CD4-positive, alpha-beta T cell (primary cell): ENCODE measurements at places on chromosomes 1 and 21.

- H3K36me3 ChIP-seq = no peaks in the 10 kb centered on the region
- H3K27ac ChIP-seq = no peak overlapping the region
- peaks cover 10% of the 10 kb centered on the region for H3K4me1 ChIP-seq
- H3K4me3 ChIP-seq = no peak overlapping the region
- no peak for DNase-seq
Observed at GRCh38 chr1:31396633-31397351, 16.2 kb upstream of the SERINC2 start.

- no peaks in the 10 kb centered on the region for H3K4me1 ChIP-seq
- H3K27ac ChIP-seq = no peak overlapping the region
- H3K4me3 ChIP-seq = no peak overlapping the region
- H3K36me3 ChIP-seq = no peaks in the 10 kb centered on the region
- H3K27me3 ChIP-seq = no peaks in the 10 kb centered on the region
- no peak for DNase-seq
Observed at GRCh38 chr1:94864821-94865220, 44.7 kb downstream of the SLC44A3 start.

GRCh38 chr1:102733491-102734236 lies 374.7 kb downstream of the COL11A1 start:
- no peak for DNase-seq
- no peaks in the 10 kb centered on the region for H3K27me3 ChIP-seq
- no peak overlapping the region for H3K4me3 ChIP-seq
- no peaks in the 10 kb centered on the region for H3K4me1 ChIP-seq
- no peak overlapping the region for H3K27ac ChIP-seq
- H3K36me3 ChIP-seq = no peaks in the 10 kb centered on the region

DNA sequence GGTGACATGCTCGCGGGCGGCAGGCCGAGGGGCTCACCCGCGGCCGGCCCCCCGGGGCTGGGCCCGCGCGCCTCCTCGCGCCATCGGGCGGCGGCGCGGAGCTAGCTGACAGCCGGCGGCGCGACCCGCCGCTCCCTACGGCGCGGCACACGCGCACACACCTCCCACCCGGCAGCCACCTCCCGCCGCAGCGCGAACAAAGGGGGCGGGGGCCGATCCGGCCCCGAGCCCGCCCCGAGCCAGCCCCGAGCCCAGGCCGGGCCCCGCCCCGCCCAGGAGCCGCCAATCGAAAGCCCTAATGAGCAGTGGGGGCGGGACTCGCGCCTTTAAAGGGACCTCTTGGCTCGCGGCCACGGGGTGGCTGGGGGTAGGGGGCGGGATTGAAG lies at the start of gene KIF21B:
Gene KIF21B (minus strand): TSS at position 198 of the 386 bp plus-strand sequence. CDS start 331 bp downstream, outside the sequence.
- H3K36me3 ChIP-seq = no peaks in the 10 kb centered on the region
- peaks cover 72% of the 10 kb centered on the region for H3K4me1 ChIP-seq
- H3K27ac ChIP-seq = peak within 1 kb of the TSS; percentile 90
- H3K27me3 ChIP-seq = no peaks in the 10 kb centered on the region

DNA sequence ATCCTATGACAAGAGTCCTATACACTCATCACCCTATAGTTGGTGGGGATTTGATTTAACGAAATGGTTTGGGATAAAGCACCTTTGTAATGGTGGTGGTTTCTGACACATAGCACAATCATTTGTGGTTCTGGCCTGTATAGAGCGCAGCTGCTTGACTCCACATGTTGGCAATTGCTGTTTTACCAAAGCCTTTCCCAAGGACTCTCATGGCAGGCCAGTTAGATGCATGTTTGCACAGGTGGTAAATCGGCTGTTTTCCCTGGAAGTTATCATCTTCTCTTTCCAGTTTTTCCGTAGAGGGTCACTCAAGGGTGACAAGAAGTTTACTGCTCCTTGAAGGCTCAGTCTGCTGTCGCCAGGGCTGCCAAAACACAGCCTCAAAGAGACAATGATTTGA lies 17.1 kb upstream of the XPR1 start:
- no peaks in the 10 kb centered on the region for H3K36me3 ChIP-seq
- no peak overlapping the region for H3K4me3 ChIP-seq
- no peaks in the 10 kb centered on the region for H3K27me3 ChIP-seq
- no peak overlapping the region for H3K27ac ChIP-seq
- H3K4me1 ChIP-seq = no peaks in the 10 kb centered on the region

- no peaks in the 10 kb centered on the region for H3K4me1 ChIP-seq
- H3K27me3 ChIP-seq = no peaks in the 10 kb centered on the region
- no peak overlapping the region for H3K4me3 ChIP-seq
- no peaks in the 10 kb centered on the region for H3K36me3 ChIP-seq
- DNase-seq = no peak
Observed at GRCh38 chr1:216777148-216777547, 53.9 kb upstream of the ESRRG start.

DNA sequence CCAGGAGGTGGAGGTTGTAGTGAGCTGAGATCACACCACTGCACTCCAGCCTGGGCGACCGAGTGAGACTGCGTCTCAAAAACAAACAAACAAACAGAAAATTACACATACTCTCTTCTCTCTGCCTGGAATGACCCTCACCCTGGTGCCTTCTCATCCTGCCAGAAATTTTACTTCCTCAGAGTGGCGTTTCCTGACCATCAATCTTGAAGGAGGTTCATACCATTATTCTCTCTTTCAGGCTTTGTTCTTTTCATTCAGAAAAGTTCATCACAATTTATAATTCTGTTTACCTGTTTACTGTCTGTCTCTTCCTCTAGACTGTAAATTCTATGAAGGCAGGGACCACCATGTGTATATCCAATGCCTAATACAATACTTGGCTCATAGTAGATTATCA lies 79.3 kb downstream of the RPS6KA1 start:
- no peaks in the 10 kb centered on the region for H3K4me1 ChIP-seq
- no peak overlapping the region for H3K4me3 ChIP-seq
- H3K27ac ChIP-seq = no peak overlapping the region
- H3K27me3 ChIP-seq = no peaks in the 10 kb centered on the region
- DNase-seq = no peak
- H3K36me3 ChIP-seq = no peaks in the 10 kb centered on the region

DNA sequence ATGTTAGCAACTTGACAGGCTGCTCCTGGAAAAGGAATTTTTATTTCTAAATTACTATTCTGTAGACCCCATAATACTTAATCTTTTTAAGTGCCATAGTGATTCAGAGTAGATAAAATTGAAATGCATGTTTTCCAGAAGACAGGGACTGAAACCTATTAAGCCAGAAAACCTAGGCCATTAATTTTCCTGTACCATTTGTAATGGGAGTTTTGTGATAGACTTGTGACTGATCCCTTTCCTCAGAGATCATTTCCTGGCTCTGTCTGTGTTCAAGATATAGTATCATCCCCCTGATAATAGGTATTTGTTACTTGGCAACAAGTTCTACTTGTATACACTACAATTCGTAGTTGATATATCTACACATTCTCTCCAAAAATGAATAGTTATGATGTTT lies 1609.8 kb downstream of the AMY1C start:
- no peaks in the 10 kb centered on the region for H3K36me3 ChIP-seq
- DNase-seq = no peak
- H3K4me3 ChIP-seq = no peak overlapping the region
- no peak overlapping the region for H3K27ac ChIP-seq
- H3K4me1 ChIP-seq = no peaks in the 10 kb centered on the region

DNA sequence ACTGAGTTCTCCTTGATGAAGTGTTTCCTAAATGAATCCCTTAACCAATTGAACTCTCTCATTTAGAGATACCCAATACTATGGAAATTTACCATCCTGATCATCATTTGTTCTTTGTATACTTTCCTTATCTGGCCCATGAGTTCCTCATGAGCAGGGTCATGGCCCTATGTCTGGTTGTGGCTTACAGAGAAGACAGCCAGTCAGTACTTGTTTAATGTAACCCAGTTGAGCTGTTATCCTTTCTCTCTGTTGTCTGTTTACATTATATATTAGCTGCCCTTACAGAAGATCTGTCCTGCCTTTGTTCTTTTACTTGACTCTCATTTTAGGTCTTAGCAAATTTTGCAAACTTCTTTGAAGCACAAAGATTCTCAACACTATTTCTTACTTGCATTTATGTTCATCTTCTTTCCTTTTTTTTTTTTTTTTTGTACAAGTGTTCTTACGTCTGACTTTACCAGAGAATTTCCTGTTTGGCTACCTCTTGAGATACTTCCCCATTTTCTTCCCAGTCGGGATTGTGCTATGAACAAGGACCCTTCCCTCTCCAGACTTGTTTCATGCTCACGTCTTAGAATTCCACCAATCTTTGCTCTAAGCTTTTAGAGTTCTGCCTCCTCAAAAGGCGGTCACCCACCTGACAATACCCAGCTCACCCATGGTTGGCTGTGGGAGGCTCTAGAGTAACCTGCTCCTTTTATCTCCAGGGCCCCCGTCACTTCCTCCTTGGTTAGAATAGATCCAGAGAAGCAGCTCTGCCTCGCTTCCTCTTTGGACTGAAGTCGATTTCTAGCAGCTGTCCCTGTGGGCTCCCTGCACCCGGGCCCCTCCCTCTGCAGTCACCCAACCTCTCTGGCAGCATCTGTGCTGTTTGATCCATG lies 53.6 kb upstream of the RUNX1 start:
- peak overlapping the region; percentile 24 for H3K27ac ChIP-seq
- H3K27me3 ChIP-seq = no peaks in the 10 kb centered on the region
- H3K4me3 ChIP-seq = no peak overlapping the region
- H3K36me3 ChIP-seq = no peaks in the 10 kb centered on the region
- peak; percentile 47 for DNase-seq
- peaks cover 15% of the 10 kb centered on the region for H3K4me1 ChIP-seq

DNA sequence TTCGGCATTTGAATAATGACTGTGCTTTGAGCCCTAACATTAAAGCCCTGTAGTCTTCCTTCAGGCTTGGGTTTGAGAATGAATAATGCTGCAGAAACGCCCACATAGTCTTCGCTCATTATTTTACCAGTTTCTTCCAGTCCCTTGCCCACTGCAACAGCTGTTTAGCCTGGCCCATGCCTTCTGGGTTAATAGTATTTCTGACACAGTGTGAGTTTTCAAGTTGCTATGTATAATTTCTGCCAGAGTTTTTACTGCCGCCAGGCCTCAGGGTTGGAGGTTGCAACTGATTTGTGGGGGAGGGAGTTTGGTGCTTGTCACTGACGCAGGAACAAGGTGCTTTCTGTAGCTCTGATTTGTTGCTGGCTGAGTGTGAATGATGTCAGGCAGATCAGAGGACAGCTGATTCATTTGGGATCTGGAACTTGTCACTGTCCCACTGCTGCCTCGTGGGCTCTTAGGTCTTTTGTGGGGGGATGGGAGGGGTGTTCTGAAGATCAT lies 109.8 kb downstream of the MAST2 start:
- H3K27ac ChIP-seq = no peak overlapping the region
- H3K27me3 ChIP-seq = no peaks in the 10 kb centered on the region
- H3K36me3 ChIP-seq = no peaks in the 10 kb centered on the region
- no peaks in the 10 kb centered on the region for H3K4me1 ChIP-seq
- H3K4me3 ChIP-seq = no peak overlapping the region

GRCh38 chr1:1374589-1374928 lies 448 bp downstream of the AURKAIP1 start:
- peaks cover 54% of the 10 kb centered on the region for H3K4me1 ChIP-seq
- H3K27ac ChIP-seq = peak overlapping the region; percentile 89
- DNase-seq = no peak
- no peaks in the 10 kb centered on the region for H3K27me3 ChIP-seq
- H3K4me3 ChIP-seq = peak overlapping the region; percentile 84
- H3K36me3 ChIP-seq = peaks cover 4% of the 10 kb centered on the region

DNA sequence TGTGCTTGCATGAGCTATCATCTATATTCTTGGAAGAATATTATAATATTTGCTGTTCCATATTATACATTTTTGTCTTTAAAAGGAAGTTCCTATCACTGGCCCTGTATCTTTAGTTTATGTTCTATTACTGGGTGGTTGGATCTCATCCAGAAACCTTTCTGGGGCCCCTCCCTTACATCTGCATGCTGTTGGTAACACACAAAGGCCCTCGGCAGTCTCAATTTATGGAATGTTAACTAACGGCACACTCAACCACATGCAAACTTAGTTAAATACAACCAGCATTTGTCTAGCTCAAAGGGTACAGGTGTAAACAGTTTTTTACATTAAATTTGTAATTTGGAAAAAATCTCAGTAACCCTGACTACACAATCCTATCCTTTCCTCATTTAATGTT lies 9.7 kb upstream of the HYI start:
- H3K27ac ChIP-seq = no peak overlapping the region
- DNase-seq = no peak
- no peaks in the 10 kb centered on the region for H3K27me3 ChIP-seq

DNA sequence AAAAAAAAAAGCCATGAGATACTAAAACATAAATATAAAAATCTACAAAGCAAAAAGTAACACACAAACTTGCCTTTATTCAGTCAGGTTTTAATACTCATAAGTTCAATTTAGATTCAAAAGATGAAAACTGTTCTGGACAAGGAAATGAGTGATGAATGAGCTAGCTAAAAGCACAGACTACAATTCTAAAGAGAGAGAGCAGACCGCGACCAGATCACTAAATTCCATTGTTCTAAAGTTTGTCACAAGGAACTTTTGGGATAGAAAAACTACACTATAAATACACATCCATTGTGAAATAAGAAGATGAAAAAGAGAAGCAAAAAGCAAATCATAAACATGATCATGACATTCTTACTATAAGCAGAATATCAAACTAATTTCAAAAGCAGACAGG lies 1.7 kb downstream of the ODF2L start:
- no peaks in the 10 kb centered on the region for H3K36me3 ChIP-seq
- H3K4me1 ChIP-seq = peaks cover 22% of the 10 kb centered on the region
- no peak for DNase-seq
- no peak overlapping the region for H3K27ac ChIP-seq
- no peaks in the 10 kb centered on the region for H3K27me3 ChIP-seq

GRCh38 chr1:33384040-33384812 lies 46.7 kb downstream of the PHC2 start:
- H3K27me3 ChIP-seq = peaks cover 14% of the 10 kb centered on the region
- no peaks in the 10 kb centered on the region for H3K36me3 ChIP-seq
- DNase-seq = no peak
- no peak overlapping the region for H3K4me3 ChIP-seq
- H3K4me1 ChIP-seq = peaks cover 5% of the 10 kb centered on the region
- no peak overlapping the region for H3K27ac ChIP-seq

DNA sequence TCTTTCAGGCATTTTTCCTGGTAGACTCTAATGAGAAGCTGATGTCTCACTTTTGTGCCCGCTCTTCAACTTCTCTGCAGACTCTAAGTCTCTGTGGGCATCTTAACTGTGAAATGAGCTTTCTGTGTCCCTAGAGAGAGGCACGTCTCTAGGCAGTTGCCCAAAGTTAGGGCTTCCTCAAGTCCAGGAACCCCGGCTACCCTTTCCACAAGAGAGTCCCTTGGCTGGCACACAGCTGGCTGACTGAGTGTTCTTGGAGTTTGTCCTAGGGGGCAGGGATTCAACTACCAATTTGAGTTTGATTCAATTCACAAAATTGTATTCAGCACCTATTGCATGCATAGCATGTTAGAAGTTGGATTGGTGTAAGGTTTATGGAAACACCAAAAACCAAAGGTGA lies 1.4 kb downstream of the GPR61 start:
- H3K27ac ChIP-seq = no peak overlapping the region
- H3K27me3 ChIP-seq = no peaks in the 10 kb centered on the region
- H3K4me1 ChIP-seq = no peaks in the 10 kb centered on the region
- no peaks in the 10 kb centered on the region for H3K36me3 ChIP-seq
- no peak for DNase-seq

- peaks cover 6% of the 10 kb centered on the region for H3K4me1 ChIP-seq
Observed at GRCh38 chr1:197145446-197146024, 934 bp downstream of the ASPM start.

- H3K27me3 ChIP-seq = no peaks in the 10 kb centered on the region
- H3K27ac ChIP-seq = no peak overlapping the region
- no peak for DNase-seq
- no peak overlapping the region for H3K4me3 ChIP-seq
- H3K4me1 ChIP-seq = no peaks in the 10 kb centered on the region
- H3K36me3 ChIP-seq = no peaks in the 10 kb centered on the region
Observed at GRCh38 chr1:61247051-61247825, 164.9 kb downstream of the NFIA start.
